ENCODE measurements at places on chromosomes 12 and 14.

DNA sequence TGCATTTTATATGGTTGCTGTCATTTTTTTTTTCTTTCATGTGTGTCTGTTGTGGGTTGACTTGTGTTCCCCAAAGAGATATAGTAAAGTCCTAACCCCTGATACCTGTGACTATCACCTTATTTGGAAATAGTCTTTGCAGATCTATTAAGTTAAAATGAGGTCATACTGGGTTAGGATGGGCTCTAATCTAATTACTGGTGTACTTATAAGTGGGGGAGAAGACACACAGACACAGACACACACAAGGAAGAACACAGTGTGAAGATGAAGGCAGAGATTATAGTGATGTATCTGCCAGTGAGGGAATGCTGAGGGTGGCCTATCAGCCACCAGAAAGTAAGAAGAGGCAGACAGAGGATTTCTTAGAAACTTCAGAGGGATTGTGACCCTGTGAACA lies 318.4 kb upstream of the ATP2B1 start:
- no peak for DNase-seq

DNA sequence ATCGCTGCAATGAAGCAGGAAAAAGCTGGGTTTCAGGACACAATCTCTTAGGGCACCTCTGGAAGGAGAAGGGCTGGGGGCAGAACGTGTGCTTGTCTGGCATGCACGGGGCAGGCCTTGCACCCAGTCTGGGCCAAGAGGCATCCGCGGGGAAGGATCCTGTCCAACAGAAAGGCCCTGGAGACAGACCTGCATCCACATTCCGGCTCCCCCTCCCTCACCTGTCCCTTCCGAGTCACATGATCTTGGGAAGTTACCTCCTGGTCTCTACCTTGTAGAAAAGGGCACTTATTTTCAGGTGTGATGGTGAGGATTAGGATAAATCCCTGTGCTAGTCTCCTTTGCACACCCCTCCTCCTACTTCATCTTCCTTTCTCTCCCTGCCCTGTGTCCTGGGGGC lies 25.4 kb downstream of the CLMN start:
- no peak for DNase-seq

- no peak for DNase-seq
Measured at GRCh38 chr12:8676651-8677050, 14.0 kb upstream of the MFAP5 start.

DNA sequence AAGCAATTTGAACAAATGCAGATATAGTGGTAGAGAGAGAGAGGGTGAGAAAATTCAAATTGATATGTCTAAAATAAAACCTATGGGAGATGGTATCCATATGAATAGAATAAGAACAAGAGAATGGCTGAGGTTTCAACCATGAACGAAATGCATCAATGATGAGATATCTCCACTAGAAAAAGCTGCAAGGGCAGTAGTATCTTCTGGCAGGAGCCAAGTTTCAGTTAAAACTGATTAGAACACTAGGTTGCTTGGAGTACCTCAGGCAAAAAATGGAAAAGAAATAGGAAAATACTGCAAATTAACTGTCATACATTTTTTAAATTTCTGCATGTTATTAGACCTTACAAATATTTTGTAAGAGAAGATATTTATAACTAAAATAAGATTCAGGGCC lies 151.3 kb downstream of the ANKS1B start:
- DNase-seq = no peak

DNA sequence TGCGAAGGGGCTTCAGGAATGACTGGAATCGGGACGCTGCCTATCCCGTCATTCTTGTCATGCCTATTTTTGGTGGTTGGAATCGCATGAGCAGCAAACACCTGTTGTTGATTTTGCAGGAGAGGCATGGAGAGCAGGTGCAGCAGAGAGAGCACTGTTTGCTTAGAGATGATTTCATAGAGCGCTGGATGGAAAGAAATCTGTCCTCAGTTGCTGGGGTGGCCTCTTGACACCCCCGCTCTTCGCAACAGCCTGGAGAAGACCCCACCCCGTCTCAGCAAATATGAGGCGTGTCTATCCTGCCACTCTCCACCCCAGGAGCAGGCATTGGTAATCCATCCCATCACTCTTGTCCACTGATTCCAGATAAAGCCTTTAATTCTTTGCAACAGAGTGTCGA lies 19.3 kb upstream of the NCOR2 start:
- no peak for DNase-seq

DNA sequence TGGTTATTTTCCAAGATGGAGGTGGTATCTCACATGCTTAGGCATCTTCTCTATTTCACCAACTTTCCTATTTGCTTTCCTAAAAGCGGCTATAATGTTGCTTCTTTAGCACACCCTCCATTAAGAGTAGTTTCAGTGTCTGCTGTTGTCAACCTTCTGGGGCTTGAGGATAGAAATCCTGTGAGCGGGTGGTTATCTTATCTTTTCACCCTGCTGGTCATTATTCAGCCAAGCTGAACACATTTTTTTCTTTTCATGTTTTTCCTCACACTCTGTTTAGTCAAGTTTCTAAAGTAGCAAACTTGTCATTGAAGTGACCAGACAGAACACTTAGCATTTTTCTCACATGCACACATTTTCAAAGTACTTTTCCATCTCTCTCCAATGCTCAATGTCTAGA lies 104.5 kb downstream of the SLC8A3 start:
- DNase-seq = no peak

- no peak for DNase-seq
Measured at GRCh38 chr14:104443391-104444158, 136.0 kb upstream of the C14orf180 start.

GRCh38 chr14:77372304-77372841 lies 4.5 kb downstream of the TMED8 start:
- DNase-seq = peak; percentile 51

DNA sequence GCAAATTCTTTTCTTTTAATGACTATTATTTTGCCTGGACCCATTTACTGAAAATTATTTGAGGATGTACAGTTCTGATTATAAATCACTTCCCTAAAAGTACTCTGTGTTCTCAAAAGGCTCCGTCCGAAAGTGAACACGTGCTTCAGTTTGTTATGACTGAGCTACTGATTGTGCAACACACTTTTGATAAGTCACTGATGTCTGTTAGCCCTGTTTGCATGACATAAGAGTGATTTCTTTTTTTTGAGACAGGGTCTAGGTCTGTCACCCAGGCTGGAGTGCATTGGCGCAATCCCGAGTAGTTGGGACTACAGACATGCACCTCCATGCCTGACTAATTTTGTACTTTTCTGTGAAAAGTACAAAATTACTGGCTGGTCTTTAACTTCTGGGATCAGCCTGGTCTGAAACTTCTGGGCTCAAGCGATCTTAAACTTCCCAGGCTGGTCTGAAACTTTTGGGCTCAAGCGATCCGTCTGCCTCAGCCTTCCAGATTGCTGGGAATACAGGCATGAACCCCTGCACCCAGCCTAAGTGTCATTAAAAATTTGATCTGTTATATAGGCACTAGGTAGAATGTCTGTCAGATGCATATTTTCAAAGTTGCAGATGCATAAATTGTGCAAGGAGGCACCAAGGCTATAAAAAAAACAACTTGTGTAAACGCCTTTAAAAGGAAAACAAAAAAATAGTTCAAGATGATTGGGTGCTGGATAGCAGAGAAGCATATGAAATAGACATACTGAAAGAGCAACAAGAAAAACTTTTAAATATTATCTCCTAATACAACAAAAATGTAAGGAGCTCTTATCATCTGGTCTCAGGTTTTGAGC lies 111.5 kb downstream of the SRGAP1 start:
- DNase-seq = no peak

DNA sequence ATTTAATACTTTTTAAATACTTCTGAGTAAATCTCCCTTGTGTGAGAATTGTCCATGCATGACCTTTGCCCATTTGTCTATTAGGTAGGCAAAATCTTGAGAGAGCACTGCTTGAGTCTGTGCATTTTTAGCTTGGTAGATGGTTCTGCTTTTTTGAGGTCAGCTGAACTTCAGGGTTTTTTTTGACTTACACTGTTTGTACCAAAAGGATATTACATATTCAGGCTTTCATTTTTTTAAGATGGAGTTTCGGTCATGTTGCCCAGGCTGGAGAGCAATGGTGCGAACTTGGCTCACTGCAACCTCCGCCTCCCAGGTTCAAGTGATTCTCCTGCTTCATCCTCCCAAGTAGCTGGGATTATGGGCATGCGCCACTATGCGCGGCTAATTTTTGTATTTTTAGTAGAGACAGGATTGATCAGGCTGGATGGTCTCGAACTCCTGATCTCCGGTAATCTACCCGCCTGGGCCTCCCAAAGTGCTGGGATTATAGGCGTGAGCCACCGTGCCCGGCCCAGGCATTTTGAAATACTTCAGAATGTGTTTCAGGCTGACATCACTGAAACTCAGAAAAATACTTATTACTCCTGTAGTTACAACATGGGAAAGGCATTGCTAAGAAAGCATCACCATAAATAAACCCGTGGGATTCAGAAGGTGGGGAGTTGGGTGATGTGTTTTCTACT lies 11.1 kb downstream of the RASSF3 start:
- DNase-seq = peak; percentile 87

- no peak for DNase-seq
Measured at GRCh38 chr14:44759277-44759676, 202.5 kb downstream of the KLHL28 start.

- DNase-seq = no peak
Measured at GRCh38 chr14:75489480-75489837, 32.8 kb upstream of the BATF start.

DNA sequence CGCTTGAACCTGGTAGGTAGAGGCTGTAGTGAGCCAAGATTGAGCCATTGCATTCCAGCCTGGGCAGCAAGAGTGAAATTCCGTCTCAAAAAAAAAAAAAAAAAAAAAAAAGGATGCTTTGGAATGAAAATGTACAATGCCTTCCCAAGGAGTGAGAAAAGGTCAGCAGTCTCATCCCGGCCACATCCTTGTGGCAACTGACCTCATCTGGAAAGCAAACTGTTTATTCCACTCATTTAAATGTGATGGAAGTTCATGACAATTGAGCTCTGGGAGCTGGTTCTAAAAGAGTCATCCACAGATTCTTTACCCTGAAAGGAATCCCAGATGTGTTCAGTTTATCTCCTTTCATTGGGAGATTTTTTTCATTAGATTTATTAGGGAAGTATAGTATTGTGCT lies 19.4 kb upstream of the LIMA1 start:
- no peak for DNase-seq

- DNase-seq = no peak
Measured at GRCh38 chr12:56374726-56375597, 12.3 kb upstream of the APOF start.

DNA sequence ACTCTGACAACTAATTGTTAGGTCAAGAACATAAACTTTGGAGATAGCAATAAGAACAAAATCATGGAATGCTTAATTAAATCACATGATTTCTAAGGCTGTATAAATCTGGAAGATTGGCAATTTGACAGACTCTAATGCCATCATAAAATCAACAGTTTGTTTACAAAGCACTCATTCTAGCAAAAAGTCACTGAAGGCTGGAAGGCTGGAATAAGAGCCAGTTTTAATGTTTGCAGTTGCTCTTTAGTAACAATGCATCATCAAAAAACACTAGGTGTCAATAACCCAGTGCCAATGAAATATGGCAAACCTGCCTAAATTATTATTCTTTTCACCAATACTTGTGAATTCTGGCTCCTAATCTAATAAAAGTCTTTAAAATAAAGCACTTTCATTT lies 65.0 kb downstream of the NUMB start:
- DNase-seq = no peak

GRCh38 chr14:101460521-101460920 lies 100.8 kb upstream of the DIO3 start:
- no peak for DNase-seq

GRCh38 chr12:56258068-56258819 lies at the start of gene ANKRD52:
TSS of gene ANKRD52 (minus strand) at chr12:56258384. CDS start at chr12:56258269, 115 bp downstream.
- DNase-seq = peak; percentile 43

DNA sequence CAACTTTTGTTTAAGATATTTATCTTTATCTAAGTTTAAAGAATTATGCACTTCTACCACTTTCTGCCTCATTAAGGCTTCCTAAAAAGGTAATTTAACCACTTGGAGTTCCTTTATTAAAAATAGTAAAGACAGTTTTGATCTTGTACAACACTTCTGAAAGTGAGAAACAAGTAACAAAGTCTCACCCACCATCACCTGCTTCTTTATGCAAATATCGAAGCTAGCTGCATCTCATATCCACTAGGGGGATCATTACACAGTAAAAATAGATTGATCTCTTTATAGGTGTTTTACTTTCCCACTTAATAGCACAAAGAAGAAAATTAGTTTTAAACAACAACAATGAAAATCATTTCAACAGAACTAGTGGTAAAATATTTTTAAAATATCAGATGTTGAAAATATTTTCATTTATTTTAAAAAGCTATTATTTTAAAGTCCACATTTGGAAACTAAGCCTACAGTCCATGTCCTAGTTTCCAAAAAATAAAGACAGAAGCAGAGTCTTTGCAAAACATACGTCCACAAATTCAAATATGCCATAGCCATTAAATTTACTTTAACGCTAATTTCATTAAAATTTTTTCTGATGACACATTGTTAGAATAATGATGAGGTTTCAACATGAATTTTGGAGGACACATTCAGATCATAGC lies 160.0 kb upstream of the SOX5 start:
- no peak for DNase-seq

- no peak for DNase-seq
Measured at GRCh38 chr12:64311877-64312276, 78.7 kb downstream of the C12orf56 start.

DNA sequence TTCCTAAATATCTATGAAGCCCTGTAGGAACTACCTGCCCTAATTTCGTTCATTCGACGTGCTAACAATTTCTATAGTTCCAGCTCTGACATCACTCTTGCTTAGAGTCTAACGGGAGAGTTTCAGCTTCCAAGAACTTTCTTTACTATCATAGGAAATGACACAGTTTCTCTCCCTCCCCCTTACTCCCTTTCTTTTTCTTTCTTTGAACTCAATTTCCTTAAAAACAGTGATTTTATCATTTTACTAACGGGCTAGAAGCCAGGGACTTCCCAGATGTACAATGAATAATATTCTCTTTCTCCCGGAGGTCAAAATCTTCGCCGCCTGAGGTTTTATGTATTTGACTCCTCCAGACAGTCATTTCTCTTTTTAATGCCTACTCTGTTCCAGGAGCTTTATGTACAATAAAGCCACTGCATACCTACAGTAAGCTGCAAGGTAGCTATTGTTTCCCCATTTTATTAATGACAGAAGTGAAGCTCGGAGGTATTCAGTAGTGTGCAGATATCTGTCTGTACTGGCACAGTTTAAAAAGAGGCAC lies 15.7 kb downstream of the SMCO2 start:
- DNase-seq = peak; percentile 26

DNA sequence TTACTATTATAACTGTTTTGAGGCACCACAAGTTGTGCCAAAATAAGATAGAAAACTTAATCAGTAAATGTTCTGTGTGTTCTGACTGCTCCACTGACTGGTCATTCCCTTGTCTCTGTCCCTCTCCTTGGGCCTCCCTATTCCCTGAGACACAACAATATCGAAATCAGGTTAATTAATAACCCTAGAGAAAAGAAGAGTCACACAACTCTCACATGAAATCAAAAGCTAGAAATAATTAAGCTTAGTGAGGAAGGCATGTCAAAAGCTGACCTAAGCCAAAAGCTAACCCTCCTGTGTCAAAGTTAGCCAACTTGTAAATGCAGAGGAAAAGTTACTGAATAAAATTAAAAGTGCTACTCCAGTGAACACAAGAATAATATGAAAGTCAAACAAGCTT lies 53.8 kb upstream of the CCDC196 start:
- no peak for DNase-seq
